ENCODE measurements at places on chromosomes 7 and 10. TPM values are rescaled to one million over a fixed set of nuclear protein-coding genes. Genes with fewer than 3 reads are reported as not detected.

GRCh38 chr7:107233174-107233573, 64.4 kb downstream of the HBP1 start:
- DNase-seq: no peak

DNA sequence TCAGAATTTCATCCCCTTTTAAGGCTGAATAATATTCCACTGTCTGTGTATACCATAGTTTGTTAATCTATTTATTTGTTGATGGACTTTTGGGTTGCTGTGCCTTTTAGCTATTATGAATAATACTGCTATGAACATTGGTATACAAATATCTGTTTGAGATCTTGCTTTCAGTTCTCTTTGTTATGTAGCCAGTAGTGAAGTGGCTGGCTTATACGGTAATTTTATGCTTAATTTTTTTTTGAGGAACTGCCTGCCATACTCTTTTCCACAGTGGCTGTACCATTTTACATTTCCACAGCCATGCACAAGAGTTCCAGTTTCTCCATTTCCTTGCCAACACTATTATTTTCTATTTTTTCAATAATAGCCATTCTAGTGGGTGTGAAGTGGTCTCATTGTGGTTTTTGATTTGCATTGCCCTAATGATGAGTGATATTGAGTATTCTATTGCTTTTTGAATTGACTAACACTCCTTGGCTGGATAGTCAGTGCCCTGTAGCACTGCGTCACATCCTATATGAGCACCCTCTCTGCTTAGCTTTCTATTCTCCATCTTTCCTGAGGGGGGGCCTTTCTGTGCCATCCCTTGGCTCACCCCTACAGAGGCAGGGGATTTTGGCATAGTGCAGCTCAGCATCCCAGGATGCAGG, 29.4 kb upstream of the RAPGEF5 start:
- no peak for DNase-seq

GRCh38 chr7:1850976-1851571, 181.0 kb downstream of the ELFN1 start:
- no peak for DNase-seq

DNA sequence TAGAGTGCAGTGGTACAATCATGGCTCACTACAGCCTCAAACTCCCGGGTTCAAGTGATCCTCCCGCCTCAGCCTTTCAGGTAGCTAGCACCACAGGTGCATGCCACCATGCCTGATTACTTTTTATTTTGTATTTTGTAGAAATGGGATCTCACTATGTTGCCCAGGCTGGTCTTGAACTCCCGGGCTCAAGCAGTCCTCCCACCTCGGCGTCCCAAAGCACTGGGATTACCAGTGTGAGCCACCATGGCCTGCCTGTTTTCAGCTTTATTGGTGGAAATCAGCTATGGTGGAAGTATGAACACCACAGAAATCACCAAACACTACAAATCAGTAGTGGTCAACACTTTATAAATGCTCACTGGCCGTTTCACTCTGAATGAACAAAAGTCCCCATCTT, 299.9 kb upstream of the LYZL1 start:
- DNase-seq: no peak

- DNase-seq: no peak
Observed at GRCh38 chr10:88968391-88968790, 15.8 kb upstream of the ACTA2 start.

GRCh38 chr7:54719974-54720373, 39.0 kb downstream of the SEC61G start:
- no peak for DNase-seq

DNA sequence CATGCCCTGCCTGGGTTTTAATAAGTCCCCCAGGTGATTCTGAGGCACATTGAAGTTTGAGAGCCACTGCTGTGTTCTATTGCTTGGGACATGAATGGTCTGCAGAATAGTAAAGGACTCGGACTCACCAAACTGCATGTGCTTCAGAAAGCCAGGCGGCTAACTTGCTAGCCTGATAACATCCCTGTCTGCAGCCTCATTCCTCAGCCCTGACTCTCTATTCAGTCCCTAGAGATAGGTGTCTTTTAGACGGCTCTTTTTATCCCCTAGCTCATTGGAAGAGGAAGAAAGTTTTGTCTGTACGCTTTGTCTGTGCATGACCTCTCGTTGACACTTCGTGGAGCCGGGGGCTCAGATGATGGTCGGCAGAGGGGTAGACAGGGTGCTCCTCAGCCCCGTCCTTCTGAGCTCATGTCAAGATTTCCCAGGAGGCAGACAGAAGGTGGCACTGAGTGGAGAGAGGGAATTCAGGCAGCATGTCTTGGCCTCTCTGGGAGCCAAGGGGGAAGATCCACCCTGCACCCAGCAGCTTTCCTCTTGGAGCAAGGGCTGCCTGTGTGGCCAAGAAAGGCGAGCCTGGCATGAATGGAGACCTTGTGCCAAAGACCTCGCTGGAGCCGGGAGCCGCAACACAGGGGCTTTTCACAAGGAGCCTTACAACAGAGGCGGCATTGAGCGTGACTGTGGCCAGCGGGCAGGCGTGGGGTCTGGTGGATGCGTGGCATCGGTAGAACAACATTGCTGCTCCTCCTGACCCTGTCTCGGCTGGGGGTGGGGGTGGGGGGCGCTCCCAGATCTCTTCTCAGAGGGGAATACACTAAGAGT, 51.1 kb upstream of the PODXL start:
- peak; percentile 35 for DNase-seq

DNA sequence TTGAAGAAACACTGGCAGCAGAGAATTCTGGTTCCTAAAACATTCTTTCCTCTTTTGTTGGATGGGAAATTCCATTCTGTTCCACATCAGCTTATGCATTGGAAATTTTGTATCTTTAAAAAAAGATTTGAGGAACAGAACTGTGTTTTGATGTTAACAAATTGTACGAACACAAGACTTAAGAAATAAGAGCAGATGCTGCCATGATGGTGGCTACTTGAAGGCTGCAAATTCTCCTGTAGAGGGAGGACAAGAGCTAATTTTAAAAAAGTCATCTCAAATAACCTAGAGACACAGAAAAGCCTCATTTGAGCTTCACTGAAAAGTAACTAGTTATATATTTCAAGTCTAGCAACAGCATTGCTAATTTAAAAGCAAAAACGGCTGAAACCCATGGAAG, 29.8 kb downstream of the NDUFB2 start:
- peak; percentile 17 for DNase-seq

DNA sequence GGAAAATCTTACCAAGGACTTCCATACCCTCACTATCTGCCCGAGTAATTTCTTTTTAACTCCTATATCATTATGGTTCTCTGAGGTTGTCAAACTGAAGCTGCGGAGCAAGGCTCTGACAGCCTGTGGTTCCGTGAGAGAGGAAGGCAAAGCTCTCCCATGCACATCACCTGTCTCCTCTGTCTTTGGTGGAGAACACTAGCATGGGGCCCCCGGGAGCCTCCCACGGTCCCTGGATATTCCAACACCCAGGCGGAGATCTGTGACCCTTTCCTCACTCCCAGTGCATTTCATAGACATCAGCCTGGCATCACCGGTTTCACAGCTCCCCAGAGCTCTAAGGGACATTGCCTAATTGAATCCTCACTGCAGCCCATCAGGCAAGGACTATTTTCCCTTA, 10.4 kb downstream of the RBP4 start:
- DNase-seq: no peak

GRCh38 chr7:4014346-4015050, 667.6 kb upstream of the FOXK1 start:
- DNase-seq: no peak

DNA sequence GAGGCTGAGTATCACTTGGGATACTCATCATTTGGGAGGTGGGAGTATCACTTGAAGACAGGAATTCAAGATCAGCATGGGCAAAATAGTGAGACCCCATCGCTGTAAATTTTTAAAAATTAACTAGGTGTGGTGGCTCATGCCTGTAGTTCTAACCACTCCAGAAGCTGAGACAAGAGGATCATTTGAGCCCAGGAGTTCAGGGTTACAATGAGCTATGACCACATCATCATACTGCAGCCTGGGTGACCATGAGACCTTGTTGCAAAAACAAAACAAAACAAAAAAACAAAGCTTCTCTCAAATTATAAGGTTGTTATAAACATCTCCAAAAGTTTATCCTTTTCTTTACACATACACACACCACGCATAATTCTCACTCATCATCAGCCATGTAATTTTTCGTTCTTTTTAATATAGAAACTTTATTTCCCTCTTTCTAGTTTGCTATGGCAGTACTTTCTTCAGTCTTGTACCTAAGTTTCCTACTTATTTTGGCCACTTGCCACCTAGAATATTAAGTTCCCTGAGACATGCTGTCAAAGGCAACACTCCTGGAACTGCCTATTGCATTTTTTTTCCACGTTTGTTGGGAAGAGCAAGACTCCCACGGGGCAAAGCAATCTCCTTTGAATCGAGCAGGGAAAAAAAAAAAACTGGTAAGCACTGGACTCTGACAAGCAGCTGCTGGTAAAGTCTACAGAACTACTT, 37.1 kb downstream of the SKIDA1 start:
- DNase-seq: no peak

- no peak for DNase-seq
Observed at GRCh38 chr7:818031-818699, 14.1 kb upstream of the SUN1 start.

GRCh38 chr10:28842321-28842720, 165.0 kb downstream of the BAMBI start:
- DNase-seq: no peak

DNA sequence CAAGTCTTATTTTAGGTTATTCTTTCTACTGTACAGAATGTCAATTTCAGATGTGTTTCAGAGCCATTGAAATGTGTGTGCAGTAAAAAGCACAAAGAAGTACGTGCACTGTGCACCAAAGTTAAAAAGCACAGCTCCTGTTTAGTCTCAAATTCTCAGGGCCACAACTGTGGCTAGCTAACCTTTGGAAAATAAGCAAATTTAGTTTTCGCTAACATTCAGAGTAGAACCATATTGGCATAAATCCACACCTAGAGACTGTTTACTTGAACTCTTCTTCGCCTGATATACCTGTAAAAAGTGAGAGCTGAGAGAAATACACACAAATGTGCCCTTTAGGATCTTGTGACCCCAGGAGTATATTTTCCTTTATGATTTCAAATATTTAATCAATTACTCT, 353.9 kb downstream of the TFEC start:
- no peak for DNase-seq

DNA sequence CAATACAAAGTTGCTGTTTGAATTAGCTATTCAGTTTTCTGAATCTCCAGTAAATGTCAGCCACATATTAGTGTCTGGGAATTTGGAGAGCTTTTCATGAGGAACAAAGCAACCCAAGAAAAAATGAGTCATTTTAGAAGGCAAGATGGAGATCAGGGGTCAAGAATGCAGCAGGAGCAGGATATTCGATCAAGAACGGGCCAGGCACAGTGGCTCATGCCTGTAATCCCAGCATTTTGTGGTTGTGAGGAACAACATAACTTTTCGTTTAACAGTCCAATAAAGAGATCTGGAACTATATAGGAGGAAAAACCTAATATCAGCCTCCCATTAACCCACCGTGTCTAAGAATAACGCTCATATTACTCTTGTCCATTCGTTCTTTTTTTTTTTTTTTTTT, 600.5 kb downstream of the MAGI2 start:
- no peak for DNase-seq

GRCh38 chr7:68564306-68565135, 1033.8 kb upstream of the AUTS2 start:
- no peak for DNase-seq

GRCh38 chr7:5203183-5203537, 13.1 kb downstream of the WIPI2 start:
- no peak for DNase-seq

- no peak for DNase-seq
Observed at GRCh38 chr10:58044072-58044471, 223.6 kb downstream of the IPMK start.

Gene AS3MT
- total RNA-seq: 40.3 TPM

Gene UCMA
- total RNA-seq: not detected

Gene MDH2
- total RNA-seq: 73.4 TPM

Gene SFRP5
- total RNA-seq: not detected

Gene TMEM236
- total RNA-seq: 0.06 TPM

Gene PON1
- 1.8 TPM for total RNA-seq

Gene AGR2
- not detected for total RNA-seq

Gene ACSL5
- total RNA-seq: not detected

Gene SUN3
- total RNA-seq: not detected

Measured in neural progenitor cell (in vitro differentiated cells).